ENCODE measurements at places on chromosomes 4 and X. TPM values are rescaled to one million over a fixed set of nuclear protein-coding genes. Genes with fewer than 3 reads are reported as not detected.

Gene KLB
- not detected for total RNA-seq

GRCh38 chr4:121307445-121308327, 73.1 kb downstream of the QRFPR start:
- H3K4me3 ChIP-seq: no peak overlapping the region
- DNase-seq: peak; percentile 27
- H3K36me3 ChIP-seq: no peaks in the 10 kb centered on the region
- peaks cover 16% of the 10 kb centered on the region for H3K4me1 ChIP-seq
- peaks cover 14% of the 10 kb centered on the region for H3K27me3 ChIP-seq

- H3K4me3 ChIP-seq: no peak overlapping the region
- H3K4me1 ChIP-seq: peaks cover 5% of the 10 kb centered on the region
- no peak for DNase-seq
- H3K27me3 ChIP-seq: peaks cover 2% of the 10 kb centered on the region
Measured at GRCh38 chr4:37071576-37071975, 173.0 kb upstream of the NWD2 start.

- H3K36me3 ChIP-seq: no peaks in the 10 kb centered on the region
- H3K27me3 ChIP-seq: no peaks in the 10 kb centered on the region
- no peak for DNase-seq
- no peak overlapping the region for H3K27ac ChIP-seq
- no peak overlapping the region for H3K4me3 ChIP-seq
- no peaks in the 10 kb centered on the region for H3K4me1 ChIP-seq
Measured at GRCh38 chr4:187840814-187841213, 154.8 kb upstream of the ZFP42 start.

DNA sequence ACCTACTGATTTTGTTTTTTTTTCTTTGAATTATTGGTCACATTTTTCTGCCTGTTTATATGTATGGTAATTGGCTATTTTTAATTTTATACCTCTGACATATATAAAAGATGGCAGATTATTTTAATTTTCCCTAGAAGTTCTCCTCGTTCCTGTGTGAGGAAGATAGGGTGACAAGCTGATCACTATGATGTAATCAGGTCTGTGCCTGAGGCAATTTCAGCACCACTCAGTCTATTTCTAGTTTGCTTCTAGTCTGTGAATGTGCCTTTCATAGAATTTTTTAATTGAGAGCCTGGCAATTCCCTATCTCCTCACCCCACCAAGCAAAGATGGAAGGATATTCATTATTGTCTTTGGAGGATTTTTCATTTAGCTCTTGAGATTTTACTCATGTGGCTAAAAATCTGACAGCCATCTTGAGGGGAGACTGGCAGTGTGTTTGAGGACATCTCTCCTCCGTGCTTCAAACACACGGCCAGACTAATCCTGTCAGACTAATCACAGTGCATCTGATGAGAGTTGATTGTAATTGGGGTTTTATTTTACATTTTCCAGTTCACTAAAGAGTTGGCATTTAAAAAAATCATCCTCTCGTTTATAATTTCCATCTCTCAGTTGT, 500.3 kb downstream of the TRIML1 start:
- no peaks in the 10 kb centered on the region for H3K4me1 ChIP-seq
- H3K27ac ChIP-seq: no peak overlapping the region
- DNase-seq: no peak
- H3K36me3 ChIP-seq: no peaks in the 10 kb centered on the region
- H3K27me3 ChIP-seq: no peaks in the 10 kb centered on the region

- no peak overlapping the region for H3K4me3 ChIP-seq
- H3K27me3 ChIP-seq: no peaks in the 10 kb centered on the region
- peak overlapping the region; percentile 98 for H3K27ac ChIP-seq
- peaks cover 62% of the 10 kb centered on the region for H3K4me1 ChIP-seq
Measured at GRCh38 chrX:39427492-39427891, 626.2 kb downstream of the MID1IP1 start.

Gene GAGE12E
- total RNA-seq: not detected

Gene FHIP1A
- total RNA-seq: not detected

Gene C4orf50
- 0.52 TPM for total RNA-seq

- no peaks in the 10 kb centered on the region for H3K27me3 ChIP-seq
- DNase-seq: no peak
- no peak overlapping the region for H3K27ac ChIP-seq
- no peak overlapping the region for H3K4me3 ChIP-seq
- no peaks in the 10 kb centered on the region for H3K4me1 ChIP-seq
Measured at GRCh38 chrX:109440475-109440874, 41.4 kb downstream of the GUCY2F start.

GRCh38 chr4:58957711-58958110, 1847.5 kb upstream of the IGFBP7 start:
- peaks cover 1% of the 10 kb centered on the region for H3K27me3 ChIP-seq
- no peak overlapping the region for H3K4me3 ChIP-seq
- no peaks in the 10 kb centered on the region for H3K4me1 ChIP-seq
- no peak for DNase-seq
- H3K36me3 ChIP-seq: no peaks in the 10 kb centered on the region
